NCI-H1092 treated with DMSO at 0.1 percent for 48 hours (cell line): ENCODE measurements at places on chromosomes 13 and 19.
A peak's percentile ranks its signal among the peaks of the same experiment; 100 is the strongest.

DNA sequence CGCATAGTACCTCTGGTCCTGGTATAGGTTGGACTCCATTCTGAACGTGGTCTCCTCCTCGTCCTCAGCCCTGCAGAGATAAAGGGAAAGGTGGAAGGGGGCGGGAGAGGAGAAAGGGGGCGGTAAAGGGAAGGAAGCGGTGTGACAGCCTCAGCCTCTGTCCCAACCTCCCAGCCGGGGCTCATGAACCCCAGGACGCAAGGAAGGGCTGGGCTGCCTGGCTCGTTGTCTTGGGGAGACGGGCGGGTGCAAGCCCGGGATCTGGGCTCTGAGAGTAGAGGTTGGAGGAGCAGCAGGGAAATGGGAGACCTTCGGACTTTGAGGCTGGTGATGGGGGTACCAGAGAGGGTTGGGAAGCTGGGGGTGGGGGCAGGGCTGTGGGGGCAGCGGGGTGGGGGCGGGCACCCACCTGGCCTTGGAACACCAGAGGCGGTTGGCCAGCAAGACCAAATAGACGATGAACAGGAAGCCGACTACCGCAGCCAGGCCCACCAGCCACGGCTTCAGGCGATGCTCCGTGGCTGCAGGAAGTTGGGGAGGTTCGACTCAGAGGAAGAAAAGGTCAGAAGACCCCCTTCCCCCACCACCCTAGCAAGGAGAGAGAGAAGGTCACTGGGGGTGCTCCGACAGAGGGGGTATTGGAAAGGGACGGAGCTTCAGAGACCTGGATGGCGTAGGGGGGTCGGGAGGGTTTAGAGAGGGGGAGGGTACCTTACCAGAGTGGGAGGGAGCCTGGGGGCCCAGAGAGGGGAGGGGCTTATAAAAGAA lies 1.7 kb downstream of the SMIM24 start:
- DNase-seq: no peak

GRCh38 chr19:497869-498510 lies 1.7 kb downstream of the MADCAM1 start:
- DNase-seq: no peak

GRCh38 chr19:13149628-13150186 lies 468 bp downstream of the STX10 start:
- DNase-seq: peak; percentile 63

DNA sequence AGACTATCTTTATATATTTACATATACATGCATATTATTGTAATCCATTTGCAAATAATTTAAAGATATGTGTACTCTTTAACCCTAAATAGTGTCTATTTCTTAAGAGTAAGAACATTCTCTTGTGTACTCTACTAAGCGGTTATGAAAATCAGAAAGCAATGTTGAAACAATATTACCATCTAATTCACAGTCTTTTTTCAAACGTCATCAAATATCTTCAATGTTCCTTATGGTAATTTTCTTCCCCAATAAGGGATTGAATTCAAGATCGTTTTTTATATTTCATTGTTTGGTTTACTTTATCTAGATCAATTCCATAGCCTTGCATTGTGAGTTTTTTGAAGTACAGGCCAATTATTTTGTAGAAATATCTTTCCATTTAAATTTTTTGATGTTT lies 1647.4 kb upstream of the PRR20A start:
- no peak for DNase-seq

GRCh38 chr13:91200486-91200885 lies 147.0 kb upstream of the MIR17HG start:
- no peak for DNase-seq
